NCI-H1417 treated with DMSO at 0.1 percent for 48 hours (cell line): ENCODE measurements at places on chromosomes 7 and 10.

- no peak for DNase-seq
Measured at GRCh38 chr7:41122256-41122987, 580.5 kb downstream of the INHBA start.

DNA sequence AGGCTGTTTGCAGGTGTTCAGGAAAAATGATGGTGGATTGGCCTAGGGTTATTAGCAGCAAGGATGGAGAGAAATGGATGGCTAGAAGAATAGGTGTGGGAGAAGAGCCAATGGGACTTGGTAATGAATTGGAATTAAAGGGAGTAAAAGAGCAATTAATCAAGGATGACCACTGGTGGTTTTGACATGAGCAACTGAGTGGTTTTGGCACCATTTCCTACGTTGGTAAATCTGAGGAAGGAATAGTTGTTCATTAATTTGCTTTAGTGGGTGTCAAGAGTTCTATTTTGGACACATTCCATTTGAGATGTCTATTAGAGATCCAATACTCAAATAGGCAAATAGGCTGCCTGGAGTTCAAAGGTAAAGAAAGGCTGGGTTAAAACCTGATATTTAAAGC is 38.2 kb upstream of the NRBF2 start:
- no peak for DNase-seq

- DNase-seq: no peak
Measured at GRCh38 chr7:837001-837400, 4.7 kb downstream of the SUN1 start.

DNA sequence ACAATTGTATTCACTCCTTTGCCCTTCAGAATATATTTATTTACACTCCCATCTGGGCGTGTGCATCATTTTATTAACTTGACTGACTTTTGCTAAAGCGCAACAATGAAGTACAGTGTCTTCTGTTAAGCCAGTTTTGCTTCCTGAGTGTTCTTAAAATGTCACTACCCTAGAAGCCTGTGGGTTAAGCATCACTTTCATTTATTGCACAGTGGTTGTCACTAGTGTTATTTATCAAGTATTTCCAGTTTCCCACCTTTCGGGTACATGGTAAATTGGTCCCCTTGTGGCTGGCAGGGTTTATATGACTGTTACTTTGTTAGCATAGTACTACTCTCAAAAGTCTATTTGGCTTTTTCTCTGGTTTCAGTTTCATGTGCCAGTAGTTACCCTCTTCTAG is 3.3 kb downstream of the HILPDA start:
- no peak for DNase-seq

DNA sequence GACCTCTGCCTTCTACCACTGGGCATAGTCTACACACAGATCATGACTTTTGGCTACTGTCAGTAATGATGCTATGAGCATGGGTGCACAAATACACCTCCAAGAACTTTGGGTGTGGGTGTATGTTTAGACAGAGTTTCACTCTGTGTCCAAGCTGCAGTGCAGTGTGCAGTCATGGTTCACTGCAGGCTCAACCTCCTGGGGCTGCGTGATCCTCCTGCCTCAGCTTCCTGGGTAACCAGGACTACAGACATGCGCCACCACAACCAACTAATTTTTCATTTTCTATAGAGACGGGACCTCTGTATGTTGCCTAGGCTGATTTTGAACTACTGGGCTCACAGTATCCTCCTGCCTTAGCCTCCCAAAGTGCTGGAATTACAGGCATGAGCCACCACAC is 194.4 kb downstream of the NSUN6 start:
- DNase-seq: no peak

DNA sequence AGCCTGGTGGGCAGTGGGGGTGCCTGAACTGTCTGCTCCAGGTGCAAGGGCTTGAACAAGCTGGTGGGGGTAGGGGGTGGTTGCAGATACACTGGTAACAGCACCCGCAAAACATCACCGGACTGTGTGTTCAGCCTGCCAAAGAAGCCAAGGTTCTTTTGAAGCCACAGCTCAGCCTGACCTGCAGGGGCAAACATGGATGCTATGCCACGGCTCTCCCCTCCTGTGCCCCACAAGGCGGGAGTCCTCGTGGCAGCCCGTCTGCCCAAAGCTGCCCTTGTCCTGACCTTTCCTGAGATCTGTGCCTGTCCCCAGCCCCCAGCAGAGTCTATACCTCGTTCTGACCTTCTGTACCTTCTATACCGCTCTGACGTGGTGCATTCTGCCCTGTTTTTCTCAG is 285.7 kb downstream of the GLRX3 start:
- DNase-seq: no peak

DNA sequence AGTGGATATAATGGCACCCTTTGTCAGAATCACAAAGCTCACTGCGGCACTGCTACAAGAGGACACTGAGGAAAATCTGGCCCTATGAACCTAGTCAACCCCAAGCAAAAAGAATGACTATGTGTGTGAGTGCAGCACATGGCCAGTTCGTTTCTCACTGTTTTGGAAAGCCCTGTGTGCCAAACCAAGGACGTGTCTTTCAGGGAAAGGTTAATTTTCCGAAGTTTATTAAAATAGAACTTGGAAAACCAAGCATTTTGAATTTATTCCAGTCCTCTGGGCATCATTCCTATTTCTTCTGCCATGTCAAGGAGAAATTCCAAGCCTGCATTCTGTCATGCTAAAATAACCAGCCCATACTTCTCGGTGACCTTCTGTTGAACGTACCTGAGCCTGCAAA is 471.8 kb downstream of the PLXDC2 start:
- no peak for DNase-seq

- DNase-seq: no peak
Measured at GRCh38 chr10:63562857-63563256, 41.7 kb downstream of the REEP3 start.

- DNase-seq: no peak
Measured at GRCh38 chr10:131082991-131083481, 228.5 kb downstream of the TCERG1L start.

- DNase-seq: no peak
Measured at GRCh38 chr10:121325490-121326231, 272.6 kb downstream of the FGFR2 start.

DNA sequence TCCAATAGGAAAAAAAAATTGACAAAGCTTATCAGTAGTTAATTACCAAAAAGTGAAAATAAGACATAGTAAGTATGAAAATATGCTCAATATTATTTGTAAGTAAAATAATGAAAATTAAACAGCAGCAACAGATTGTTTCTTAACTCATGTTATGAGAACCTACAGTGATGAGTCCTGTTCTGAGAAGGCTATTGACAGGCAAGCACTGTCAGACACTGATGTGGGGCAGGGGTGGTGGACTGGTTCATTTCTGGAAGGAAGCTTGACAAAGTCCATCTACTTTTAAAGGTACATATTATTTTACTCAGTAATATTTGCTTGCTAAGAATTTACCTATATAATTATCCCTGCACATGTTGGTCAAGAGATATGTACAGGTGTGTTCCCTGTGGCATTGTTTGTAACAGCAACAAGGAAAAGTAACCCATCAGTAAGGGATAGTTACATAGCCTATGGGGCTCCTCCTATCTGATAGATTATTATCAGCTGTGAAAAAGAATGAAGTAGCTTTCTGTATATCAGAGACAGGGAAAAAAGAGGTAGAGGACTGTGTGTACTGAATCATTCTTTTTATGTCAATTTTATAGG is 161.6 kb downstream of the RTKN2 start:
- DNase-seq: no peak

DNA sequence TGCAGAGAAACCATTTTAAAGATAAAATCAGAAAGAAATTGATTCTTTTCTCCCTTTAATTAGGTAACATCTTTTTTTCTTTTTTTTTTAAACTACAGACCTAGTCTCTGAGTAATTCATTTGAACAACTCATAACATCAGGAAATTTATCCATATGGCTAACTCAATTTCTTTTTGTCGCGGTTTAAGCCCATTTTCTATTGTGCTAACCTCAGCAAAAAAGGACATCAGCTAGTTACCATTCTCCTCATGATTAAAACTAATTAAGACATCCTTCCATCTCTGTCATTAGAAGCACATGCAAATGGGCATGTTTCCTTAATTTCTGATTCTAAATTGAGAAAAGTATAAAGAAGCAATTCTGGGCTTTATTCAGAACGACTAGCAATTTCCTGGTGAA is 57.8 kb downstream of the ANK3 start:
- DNase-seq: no peak

GRCh38 chr10:95474228-95475002 is 86.8 kb downstream of the SORBS1 start:
- DNase-seq: no peak

GRCh38 chr10:87816163-87816897 is 1.7 kb downstream of the ATAD1 start:
- DNase-seq: no peak

DNA sequence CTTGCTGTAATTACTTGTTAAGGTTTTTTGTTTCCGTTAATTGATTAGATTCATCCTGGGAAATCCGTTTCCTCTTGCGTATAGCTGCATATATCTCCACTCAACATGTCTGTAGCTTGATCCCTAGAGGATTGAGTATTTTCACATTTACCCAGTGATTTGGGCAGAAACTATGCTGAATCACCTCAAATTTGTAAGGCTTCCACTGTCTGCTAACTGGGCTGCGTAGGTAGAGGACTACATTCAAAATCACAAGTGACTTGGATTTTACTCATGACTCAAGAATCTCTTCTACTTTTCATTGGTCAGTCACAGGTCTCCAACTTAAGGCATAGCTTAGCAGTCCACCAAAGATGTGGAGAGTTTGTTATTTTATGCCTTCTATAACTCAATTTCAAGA is 141.8 kb downstream of the POLR1F start:
- DNase-seq: no peak

DNA sequence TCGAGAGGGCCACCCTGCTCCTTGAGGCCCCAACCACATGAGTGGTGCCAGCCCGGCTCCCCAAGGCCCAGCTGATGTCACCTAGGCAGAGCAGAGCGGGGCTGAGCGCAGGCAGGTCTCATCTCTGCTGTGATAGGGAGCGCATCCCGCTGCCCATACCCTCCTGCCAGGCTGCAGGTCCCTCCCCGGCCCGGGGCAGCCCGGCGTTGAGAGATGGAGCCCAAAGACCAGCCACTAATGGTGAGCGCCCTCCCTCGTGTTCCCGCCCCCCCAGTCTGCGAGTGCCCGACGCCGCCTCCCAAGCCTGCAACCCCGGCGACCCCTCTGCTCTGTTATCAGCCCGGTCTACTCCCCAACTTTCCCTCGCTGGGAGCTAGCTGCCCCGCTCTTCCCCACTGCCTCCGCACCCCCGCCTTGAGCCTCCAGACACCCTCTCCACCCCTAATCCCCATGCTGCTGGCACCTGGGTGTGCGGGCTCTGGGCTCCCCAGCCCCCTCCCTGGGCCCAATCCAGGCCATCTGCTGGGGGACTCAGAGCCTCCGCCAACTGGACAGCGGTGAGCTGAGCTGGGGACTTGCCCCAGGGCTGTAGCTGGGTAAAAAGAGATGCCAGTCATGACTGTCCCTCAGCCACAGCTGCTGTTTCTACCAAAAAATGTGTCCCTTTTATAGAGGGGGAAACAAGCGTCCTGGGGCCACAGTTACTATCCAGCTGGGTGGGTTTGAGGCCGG is 19.7 kb upstream of the CHST12 start:
- DNase-seq: no peak

DNA sequence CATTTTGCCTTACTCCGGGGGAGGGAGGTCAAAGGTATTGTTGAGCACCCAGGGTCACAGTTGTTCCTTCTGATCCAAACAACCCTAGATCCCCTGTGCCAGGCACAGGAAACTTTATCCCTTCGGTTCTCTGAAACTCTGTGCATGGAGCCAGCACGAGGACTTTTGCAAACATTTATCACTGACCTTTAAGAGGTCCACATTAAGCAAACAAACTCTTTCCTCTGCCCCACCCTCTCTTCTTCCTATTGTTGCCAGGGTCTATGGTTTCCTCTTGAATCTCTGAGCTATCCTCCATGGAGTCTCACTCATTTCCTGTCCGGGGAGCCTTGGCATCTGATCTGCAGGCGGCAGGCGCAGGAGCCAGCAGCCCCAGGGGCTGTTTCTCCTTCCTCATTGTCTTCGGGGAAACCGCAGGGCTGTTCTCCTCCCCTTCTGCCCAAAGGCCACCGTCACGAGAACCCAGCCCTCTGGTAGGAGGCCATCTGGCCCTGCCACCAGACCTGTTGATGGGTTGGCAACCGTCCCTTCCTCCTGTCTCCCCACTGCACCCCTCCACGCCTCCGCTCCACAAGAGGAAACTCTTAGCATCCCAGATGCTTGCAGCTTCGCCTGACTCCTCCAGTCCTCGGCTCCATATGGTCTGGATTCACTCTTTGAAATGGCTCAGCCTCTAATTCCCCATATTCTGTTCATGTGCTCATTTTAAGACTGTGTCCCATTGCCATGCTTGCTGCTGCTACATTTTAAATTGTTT is 327.3 kb upstream of the NRP1 start:
- no peak for DNase-seq

GRCh38 chr10:14003517-14004184 is 327.1 kb downstream of the FRMD4A start:
- DNase-seq: no peak

DNA sequence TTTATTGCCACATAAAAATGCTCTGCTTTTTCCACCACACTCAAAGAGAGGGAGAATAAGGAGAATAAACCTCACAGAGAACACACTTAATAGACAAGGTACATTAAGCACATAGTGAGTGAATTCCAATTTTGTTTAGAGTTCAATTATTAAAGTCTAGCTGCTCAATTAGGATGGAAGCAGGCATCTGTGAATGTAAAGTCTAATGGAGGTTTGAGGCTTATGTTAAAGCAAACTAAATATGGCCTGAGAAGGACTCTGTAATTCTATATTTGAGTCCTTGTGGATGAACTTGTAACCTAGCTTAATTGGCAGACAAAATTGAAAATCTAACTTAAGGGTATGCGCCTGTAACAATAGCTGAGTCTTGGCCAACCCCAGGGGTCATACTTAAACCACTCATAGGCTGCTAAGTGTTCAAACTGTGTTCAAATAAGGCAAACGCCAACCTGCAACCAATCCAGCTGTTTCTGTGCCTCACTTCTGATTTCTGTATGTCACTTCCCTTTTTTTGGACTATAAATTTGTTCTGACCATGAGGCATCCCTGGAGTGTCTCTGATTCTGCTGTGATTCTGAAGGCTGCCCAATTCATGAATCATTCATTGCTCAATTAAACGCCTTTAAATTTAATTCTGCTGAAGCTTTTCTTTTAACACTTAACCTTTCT is 31.3 kb upstream of the NME8 start:
- DNase-seq: no peak

- DNase-seq: no peak
Measured at GRCh38 chr10:12201543-12201942, 5.6 kb downstream of the CDC123 start.

GRCh38 chr7:45402480-45403218 is 171.5 kb upstream of the ADCY1 start:
- no peak for DNase-seq

GRCh38 chr10:27659786-27660185 is 85.8 kb downstream of the MKX start:
- no peak for DNase-seq

GRCh38 chr10:76116523-76116922 is 685.1 kb downstream of the LRMDA start:
- no peak for DNase-seq

DNA sequence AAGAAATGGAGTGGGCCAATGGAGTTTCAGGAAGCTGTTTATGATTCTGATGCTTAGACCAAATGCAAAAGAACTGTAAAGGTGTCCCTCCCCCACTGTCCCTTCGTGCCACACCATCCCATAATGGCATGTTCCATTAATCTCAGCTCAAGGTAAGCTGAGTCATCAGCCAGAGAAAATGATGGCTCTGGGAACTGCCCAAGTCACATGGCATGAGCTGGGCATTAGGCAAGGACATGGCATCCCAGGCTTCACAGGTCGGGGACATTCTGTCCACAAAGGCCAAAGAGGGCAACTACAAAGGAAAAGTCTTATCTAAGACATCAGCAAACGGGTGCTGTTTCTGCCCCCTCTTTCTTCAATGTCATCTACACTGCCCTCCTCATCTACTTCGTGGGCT is 44.9 kb downstream of the DLG5 start:
- DNase-seq: no peak
